Mesothelial cell of epicardium (in vitro differentiated cells): ENCODE measurements at places on chromosomes 3 and 15.

DNA sequence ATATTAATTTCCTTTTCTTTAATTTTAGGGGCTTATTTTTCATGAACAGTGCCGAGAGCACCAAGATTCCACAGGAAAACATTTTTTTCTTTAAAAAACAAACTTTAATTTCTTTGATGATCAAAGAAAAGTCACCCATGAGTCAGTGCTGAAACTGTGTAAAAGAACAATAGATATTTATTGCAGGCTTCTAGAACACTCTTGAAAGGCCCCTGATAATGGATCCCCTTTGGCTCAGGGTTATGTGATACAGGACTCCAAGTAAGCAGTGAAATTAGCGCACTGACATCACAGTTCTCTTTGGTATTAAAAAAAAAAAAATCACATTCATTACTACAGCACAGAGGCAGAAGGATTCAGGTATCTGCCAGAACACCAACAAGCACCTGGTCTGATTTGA lies 66.1 kb upstream of the MYZAP start:
- no peak for DNase-seq
- H3K4me1 ChIP-seq, result peaks cover 42% of the 10 kb centered on the region
- H3K27me3 ChIP-seq, result no peaks in the 10 kb centered on the region
- no peak overlapping the region for H3K4me3 ChIP-seq
- peaks cover 6% of the 10 kb centered on the region for H3K36me3 ChIP-seq

DNA sequence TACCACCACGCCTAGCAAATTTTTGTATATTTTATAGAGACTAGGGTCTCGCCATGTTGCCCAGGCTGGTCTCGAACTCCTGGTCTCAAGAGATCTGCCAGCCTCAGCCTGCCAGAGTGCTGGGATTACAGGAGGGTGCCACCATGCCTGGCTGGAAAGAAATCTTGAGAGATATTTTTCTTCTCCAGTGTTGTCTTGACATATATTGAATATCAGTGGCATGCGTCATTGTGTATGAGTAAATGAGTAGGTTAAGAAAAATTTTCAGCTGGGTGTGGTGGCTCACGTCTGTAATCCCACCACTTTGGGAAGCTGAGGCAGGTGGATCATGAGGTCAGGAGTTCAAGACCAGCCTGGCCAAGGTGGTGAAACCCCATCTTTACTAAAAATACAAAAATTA lies 3.5 kb upstream of the PIF1 start:
- no peak overlapping the region for H3K4me3 ChIP-seq
- no peaks in the 10 kb centered on the region for H3K36me3 ChIP-seq
- no peak overlapping the region for H3K27ac ChIP-seq
- H3K27me3 ChIP-seq, result peaks cover 12% of the 10 kb centered on the region
- DNase-seq, result no peak
- peaks cover 23% of the 10 kb centered on the region for H3K4me1 ChIP-seq

DNA sequence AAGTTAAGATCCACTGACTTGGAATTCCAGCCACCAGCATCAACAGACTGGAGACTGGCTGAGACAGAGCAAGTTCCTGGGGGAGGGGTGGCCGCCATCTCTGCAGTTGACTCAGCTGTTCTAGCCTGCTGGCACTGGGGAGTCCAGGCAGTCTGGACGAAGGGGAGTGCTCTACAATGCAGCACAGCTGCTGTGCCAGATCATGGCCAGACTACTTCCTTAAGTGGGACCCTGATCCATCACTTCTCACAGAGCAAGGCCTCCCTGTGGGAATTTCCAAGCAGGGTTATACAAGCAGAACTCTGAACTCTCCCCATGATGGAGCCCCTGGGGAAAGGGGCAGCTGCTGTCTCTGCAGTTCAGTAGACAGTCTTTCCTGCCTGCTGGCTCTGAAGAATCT lies 35.2 kb downstream of the PYGO1 start:
- no peak for DNase-seq
- H3K4me1 ChIP-seq, result peaks cover 5% of the 10 kb centered on the region
- H3K27ac ChIP-seq, result peak overlapping the region; percentile 47
- peaks cover 55% of the 10 kb centered on the region for H3K36me3 ChIP-seq
- no peaks in the 10 kb centered on the region for H3K27me3 ChIP-seq

- no peaks in the 10 kb centered on the region for H3K27me3 ChIP-seq
- H3K4me1 ChIP-seq, result no peaks in the 10 kb centered on the region
- H3K4me3 ChIP-seq, result no peak overlapping the region
- peaks cover 8% of the 10 kb centered on the region for H3K36me3 ChIP-seq
These were observed 35.0 kb downstream of the ZXDC start for GRCh38 chr3:126440709-126440995.

- H3K36me3 ChIP-seq, result peaks cover 7% of the 10 kb centered on the region
- H3K4me3 ChIP-seq, result no peak overlapping the region
- no peaks in the 10 kb centered on the region for H3K4me1 ChIP-seq
- H3K27ac ChIP-seq, result no peak overlapping the region
- DNase-seq, result no peak
These were observed 19.2 kb downstream of the SUCLG2 start for GRCh38 chr3:67635257-67635656.

GRCh38 chr15:57873564-57874209 lies 167.2 kb downstream of the POLR2M start:
- H3K27ac ChIP-seq, result no peak overlapping the region
- peaks cover 21% of the 10 kb centered on the region for H3K27me3 ChIP-seq
- no peaks in the 10 kb centered on the region for H3K4me1 ChIP-seq
- H3K36me3 ChIP-seq, result peaks cover 2% of the 10 kb centered on the region
- no peak for DNase-seq

- H3K4me3 ChIP-seq, result no peak overlapping the region
- no peak for DNase-seq
- H3K36me3 ChIP-seq, result peaks cover 2% of the 10 kb centered on the region
These were observed 210.4 kb upstream of the NDN start for GRCh38 chr15:23897531-23897930.

- H3K4me3 ChIP-seq, result no peak overlapping the region
- DNase-seq, result no peak
- H3K36me3 ChIP-seq, result peaks cover 22% of the 10 kb centered on the region
- no peak overlapping the region for H3K27ac ChIP-seq
- H3K4me1 ChIP-seq, result no peaks in the 10 kb centered on the region
- H3K27me3 ChIP-seq, result no peaks in the 10 kb centered on the region
These were observed 76.9 kb upstream of the SLCO2A1 start for GRCh38 chr3:134106580-134106979.

- no peak overlapping the region for H3K4me3 ChIP-seq
- H3K4me1 ChIP-seq, result peaks cover 18% of the 10 kb centered on the region
- no peak overlapping the region for H3K27ac ChIP-seq
- no peaks in the 10 kb centered on the region for H3K27me3 ChIP-seq
- DNase-seq, result no peak
These were observed 100.6 kb downstream of the TOP2B start for GRCh38 chr3:25564075-25564474.

- no peak for DNase-seq
- H3K36me3 ChIP-seq, result no peaks in the 10 kb centered on the region
- H3K4me3 ChIP-seq, result no peak overlapping the region
These were observed 3.8 kb upstream of the RAP2B start for GRCh38 chr3:153158189-153158588.

DNA sequence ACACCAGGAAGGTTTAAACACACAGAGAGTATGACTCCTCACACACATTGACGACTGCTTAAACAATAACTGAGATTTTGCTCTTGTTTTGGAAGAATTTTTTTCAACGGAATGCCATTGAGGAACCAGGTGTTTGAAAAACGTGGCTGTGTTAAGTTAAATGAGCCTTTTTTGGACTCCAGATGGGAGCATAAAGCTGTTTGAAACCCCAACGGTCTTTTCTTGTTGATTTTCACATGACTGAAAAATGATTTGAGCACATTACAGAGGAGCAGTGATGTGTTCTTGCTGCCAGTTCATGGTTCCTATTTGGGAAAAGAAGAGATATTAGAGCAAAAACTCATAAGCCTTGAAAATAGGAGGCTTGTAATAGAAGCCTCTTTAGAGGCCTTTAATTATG lies 97.8 kb upstream of the SELENOK start:
- peaks cover 7% of the 10 kb centered on the region for H3K27me3 ChIP-seq

GRCh38 chr3:176855213-176855612 lies 342.1 kb downstream of the TBL1XR1 start:
- no peak for DNase-seq
- H3K27me3 ChIP-seq, result no peaks in the 10 kb centered on the region
- no peak overlapping the region for H3K27ac ChIP-seq

GRCh38 chr15:34719695-34720094 lies 35.1 kb downstream of the GJD2 start:
- DNase-seq, result no peak
- H3K27me3 ChIP-seq, result no peaks in the 10 kb centered on the region
- H3K4me3 ChIP-seq, result no peak overlapping the region
- peaks cover 27% of the 10 kb centered on the region for H3K4me1 ChIP-seq

GRCh38 chr15:72911626-72912025 lies 128.1 kb upstream of the ADPGK start:
- no peaks in the 10 kb centered on the region for H3K36me3 ChIP-seq
- no peak overlapping the region for H3K27ac ChIP-seq
- H3K4me3 ChIP-seq, result no peak overlapping the region
- H3K4me1 ChIP-seq, result peaks cover 27% of the 10 kb centered on the region
- peaks cover 8% of the 10 kb centered on the region for H3K27me3 ChIP-seq
- no peak for DNase-seq

DNA sequence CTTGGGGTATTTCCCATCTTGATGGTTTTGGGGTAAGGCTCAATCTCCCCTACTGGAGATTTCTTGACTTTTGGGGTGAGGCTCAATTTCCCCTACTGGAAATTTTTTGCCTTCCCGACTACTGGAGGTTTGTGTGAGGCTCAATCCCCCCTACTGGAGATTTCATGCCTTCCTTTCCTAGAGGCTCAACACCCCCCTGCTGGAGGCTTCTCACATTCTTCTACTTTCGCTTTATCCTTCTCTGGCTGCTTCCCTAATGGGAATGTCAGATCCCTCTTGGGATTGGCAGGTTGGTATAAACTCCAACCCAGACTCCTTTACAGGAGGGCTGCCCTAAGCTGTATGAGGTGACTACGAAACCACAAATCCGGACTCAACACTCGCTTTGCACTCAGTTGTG lies 49.2 kb downstream of the KATNBL1 start:
- peaks cover 78% of the 10 kb centered on the region for H3K36me3 ChIP-seq
- no peak overlapping the region for H3K27ac ChIP-seq
- H3K4me1 ChIP-seq, result no peaks in the 10 kb centered on the region

- no peaks in the 10 kb centered on the region for H3K36me3 ChIP-seq
- DNase-seq, result no peak
- no peak overlapping the region for H3K27ac ChIP-seq
- no peak overlapping the region for H3K4me3 ChIP-seq
- no peaks in the 10 kb centered on the region for H3K27me3 ChIP-seq
- peaks cover 8% of the 10 kb centered on the region for H3K4me1 ChIP-seq
These were observed 336.1 kb upstream of the PROK2 start for GRCh38 chr3:72120806-72121778.

GRCh38 chr3:117790235-117790987 lies 1080.8 kb downstream of the TUSC7 start:
- peak overlapping the region; percentile 37 for H3K27ac ChIP-seq
- H3K36me3 ChIP-seq, result no peaks in the 10 kb centered on the region
- H3K4me3 ChIP-seq, result no peak overlapping the region
- H3K27me3 ChIP-seq, result no peaks in the 10 kb centered on the region
